Memory B cell (primary cell): ENCODE measurements at places on chromosomes 6 and 20.

GRCh38 chr20:24059174-24059573 is 70.6 kb upstream of the GGTLC1 start:
- DNase-seq: no peak

DNA sequence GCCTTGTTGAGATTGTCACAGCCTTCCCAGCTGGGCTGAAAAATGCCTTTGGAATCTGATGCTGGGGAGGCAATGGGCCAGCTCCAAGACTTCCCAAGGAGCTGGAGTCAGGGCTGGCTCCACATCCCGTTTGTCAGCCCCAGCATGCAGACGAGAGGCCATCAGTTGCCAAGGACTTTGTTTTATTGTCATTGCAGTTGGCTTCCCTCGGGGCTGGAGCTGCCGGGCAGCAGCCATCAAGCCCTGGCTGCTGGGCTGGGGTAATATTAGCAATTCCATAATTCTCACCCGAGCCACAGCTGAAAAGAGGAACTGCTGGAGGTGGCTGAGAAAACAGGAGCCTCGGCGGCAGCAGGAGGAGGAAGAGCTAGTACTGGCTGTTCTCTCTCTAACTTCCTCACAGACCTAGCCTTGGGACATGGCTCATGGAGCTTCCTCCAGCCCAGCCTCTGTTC is 182.5 kb downstream of the CDC5L start:
- no peak for DNase-seq

- DNase-seq: no peak
Measured at GRCh38 chr6:104608101-104608500, 251.6 kb downstream of the HACE1 start.

GRCh38 chr6:56820060-56820459 is 134.8 kb upstream of the BEND6 start:
- no peak for DNase-seq

DNA sequence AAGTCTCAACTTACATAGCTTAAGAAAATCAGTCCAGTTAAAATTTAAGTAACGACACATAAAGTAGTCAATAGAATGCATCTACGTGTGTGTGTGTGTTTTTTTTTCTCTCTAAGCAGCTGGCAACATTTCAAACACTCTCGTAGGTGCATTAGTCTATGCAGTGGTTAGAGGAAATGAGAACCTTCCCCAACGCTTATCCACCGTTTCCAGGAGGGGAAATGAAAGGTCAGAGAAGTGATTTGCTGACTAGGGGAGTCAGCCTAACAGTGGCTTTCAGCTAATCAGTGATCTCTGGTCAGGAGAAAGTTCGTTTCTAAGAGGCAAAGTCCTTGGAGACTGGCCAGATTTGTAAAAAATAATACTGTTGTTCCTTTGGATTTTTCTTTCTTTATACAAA is 806.6 kb downstream of the C6orf118 start:
- DNase-seq: no peak

DNA sequence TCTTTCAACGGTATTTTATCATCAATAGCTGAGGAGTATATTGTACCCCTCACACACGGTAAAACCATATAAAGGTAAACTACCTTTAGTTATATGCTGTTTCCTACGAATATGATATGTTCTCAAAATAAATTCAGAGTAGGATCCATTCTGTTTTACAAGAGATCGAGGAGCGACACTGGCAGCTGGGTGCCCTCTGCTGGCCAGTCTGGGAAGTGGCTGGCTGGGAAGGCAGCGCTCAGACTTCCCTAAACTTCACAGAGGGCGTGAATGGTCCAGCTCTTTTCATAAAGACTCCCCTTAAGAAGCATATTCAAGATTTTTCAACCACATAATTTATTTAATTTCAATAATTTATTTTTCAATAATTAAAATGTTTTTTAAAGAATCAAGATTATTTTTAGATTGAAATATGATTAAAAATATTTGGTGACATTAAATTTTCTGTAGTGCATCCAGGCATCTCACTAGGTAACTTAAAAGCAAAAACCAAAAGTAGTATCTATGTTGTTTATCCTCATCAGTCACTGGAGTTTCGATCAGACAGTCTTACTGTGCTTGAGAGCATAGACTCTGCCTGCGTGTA is 187.5 kb upstream of the PDE10A start:
- DNase-seq: peak; percentile 39

GRCh38 chr6:36491378-36491965 is 48.7 kb downstream of the KCTD20 start:
- DNase-seq: no peak

- DNase-seq: no peak
Measured at GRCh38 chr6:156910938-156911337, 133.8 kb downstream of the ARID1B start.

- DNase-seq: no peak
Measured at GRCh38 chr20:36040571-36040970, 72.2 kb downstream of the CNBD2 start.

- no peak for DNase-seq
Measured at GRCh38 chr20:55140631-55141030, 665.2 kb downstream of the DOK5 start.

DNA sequence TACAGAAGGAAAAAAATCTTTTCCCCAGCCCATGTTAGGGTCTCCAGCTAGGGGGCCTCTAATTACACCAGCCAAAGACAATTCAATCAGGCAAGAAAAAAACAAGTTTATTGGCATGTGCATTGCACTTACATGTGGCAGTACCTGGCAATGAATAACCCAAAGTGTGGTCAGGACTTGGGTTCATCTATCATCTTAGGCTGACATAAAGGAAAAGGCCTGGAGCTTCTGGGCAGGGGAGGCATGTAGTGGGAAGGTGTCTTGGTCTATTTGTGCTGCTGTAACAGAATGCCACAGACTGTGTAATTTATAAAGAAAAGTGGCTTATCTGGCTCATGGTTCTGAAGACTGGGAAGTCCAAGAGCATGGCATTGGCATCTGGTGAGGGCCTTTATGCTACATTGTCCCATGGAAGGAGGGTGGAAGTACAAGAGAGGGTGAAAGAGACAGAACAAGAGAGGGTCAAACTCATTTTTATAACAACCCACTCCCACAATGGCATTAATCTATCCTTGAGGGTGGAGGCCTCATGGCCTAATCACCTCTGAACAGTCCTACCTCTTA is 4.4 kb upstream of the PYGB start:
- DNase-seq: no peak

- no peak for DNase-seq
Measured at GRCh38 chr6:36743538-36744303, 46.1 kb downstream of the RAB44 start.

DNA sequence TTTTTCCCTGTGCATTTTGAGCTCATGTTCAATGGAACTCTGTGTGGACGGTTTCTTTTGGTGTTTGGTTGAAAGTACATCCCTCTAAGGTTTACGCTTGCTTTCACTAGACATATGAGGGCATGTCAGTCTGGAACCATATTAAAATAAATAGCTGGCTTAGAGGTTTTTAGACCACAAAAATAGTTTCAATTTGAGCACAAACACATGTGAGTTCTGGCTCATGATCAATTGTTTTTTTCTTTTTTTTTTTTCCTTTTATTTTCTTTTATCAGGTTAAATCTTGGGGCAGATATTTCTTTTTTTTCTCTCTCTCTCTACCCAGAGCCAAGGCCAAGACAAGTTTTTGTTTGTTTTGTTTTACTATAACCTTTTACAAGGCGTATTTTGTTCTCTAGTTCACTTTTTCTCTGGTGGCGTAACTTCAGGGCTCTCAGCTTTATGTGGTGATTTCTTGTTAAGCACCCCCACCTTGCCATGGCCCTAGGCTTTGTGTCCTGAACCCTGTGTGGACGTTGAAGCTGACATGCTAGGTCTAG is 92.9 kb downstream of the SHLD1 start:
- DNase-seq: no peak

DNA sequence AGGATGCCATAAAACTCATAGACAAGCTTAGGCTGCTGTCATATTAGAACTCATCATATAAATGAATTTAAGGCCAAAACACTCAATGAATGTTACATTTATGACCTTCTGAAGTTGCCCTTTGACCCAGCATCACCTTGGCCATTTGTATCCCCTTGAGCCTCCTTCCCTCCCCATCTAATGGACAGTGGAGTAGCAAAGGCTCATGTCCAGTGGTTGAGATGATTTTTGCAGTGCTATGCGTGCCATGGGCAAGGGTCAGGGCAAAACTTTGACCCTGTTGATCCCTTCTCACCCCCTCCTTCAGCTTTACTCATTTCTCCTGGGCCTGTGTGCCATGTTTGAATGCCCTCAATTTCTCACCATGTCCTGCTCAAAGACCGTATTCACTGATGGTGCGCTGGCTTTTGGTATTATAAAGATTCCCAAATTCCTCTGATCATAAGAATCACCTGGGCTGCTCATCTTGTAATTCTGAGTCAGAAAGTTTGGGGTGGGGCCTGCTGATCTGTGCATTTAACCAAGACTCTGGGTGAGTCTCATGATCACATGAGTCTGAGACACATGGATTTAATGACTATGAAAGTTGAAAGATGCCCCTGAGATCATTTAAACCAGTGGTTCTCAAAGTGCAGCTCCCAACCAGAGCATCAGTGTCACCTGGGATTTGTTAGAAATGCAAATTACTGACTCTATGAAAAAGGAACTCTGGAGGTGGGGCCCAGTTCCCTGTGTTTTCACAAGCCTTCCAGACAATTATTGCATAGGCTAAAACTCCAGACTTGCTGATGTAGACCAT is 57.5 kb upstream of the IL20RA start:
- no peak for DNase-seq

DNA sequence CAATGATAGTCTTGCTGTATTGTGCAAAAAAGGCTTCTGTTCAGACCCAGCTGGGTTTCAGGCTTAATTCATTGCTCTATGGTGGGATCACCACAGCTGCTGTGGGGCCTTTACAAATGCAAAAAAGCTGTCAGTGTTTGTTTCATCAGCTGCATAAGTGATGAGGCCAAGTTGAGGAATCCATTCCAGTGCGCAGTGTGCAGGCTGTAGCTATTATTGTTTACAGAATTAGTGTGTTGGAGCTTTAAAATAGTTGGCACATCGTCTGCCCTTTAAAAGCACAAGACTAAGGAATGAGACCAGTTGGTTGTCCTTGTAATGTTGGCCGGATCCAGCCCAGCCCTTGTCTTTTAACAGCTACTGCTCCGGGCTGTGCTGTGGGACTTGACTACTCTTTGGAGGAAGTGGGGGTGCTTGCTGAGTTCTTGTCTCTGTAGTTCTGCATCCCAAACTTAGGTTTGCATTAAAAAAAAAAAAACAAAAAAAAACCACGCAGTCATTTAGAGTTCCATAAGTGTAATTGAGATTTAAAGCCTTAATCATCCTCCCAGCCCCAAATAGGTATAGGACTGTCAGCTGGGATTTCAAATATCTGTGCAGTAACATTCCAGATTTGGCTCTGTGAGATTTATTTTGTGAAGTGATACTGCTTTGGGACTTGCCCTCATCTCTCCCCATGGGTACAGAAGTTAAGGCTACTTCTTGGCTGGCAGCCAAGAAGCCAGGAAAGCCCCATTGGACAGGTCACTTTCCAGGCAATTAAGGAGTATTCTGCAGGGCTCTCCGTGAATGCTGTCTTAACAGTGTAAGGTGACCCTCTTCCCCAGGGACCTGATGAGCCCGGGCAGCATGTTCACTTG is 19.3 kb downstream of the JARID2 start:
- DNase-seq: no peak

DNA sequence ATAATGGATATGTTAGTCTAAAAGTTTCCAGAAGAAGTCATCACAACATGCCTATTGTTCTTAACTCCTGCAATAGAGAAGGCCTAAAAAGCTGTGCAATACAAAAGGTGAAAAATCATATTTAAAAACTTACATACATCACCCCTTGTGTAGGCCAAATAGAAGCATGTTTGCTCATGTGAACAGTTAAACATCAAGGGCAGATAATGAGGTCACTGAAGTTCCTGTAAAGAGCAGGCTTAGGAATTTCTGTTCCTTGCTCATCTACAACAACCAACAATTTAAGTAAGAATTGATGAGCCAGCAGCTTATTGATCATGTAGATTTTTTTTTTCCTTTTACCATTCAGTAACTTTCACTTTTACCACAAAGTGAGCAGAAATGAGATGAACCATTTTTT is 7.5 kb upstream of the NUP153 start:
- DNase-seq: no peak
